ENCODE measurements at places on chromosomes 11 and 22. TPM values are rescaled to one million over a fixed set of nuclear protein-coding genes. Genes with fewer than 3 reads are reported as not detected.

Gene MRGPRX3
- not detected for total RNA-seq

GRCh38 chr11:32610797-32611352 lies 27.2 kb downstream of the EIF3M start:
- H3K27ac ChIP-seq, result no peak overlapping the region
- no peaks in the 10 kb centered on the region for H3K4me1 ChIP-seq
- H3K27me3 ChIP-seq, result no peaks in the 10 kb centered on the region
- DNase-seq, result no peak
- no peak overlapping the region for H3K4me3 ChIP-seq
- no peaks in the 10 kb centered on the region for H3K36me3 ChIP-seq

DNA sequence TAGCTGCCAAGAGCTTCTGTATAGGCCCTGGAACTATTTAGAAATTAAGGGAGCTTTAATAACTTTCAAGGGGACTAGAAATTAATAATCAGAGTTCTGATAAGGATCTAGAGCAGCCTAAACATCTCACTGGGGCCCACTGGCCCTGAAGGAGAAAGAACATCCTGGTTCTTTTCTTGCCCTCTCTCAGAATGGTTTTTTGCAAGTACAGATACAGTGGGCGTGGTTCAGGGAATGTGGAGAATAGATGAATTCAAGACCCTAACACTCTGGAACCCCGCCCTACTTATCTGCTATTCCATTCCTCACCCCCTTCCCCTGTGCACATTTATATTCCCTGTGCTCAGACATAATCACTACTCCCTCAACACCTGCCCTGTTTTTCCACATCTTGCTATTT lies 90.2 kb downstream of the PARVA start:
- no peak overlapping the region for H3K4me3 ChIP-seq
- H3K4me1 ChIP-seq, result peaks cover 18% of the 10 kb centered on the region
- no peak for DNase-seq
- H3K36me3 ChIP-seq, result no peaks in the 10 kb centered on the region

Gene GGTLC3
- not detected for total RNA-seq

GRCh38 chr11:70019576-70020011 lies 58.5 kb upstream of the ANO1 start:
- H3K4me3 ChIP-seq, result no peak overlapping the region
- peak overlapping the region; percentile 72 for H3K27ac ChIP-seq
- no peaks in the 10 kb centered on the region for H3K27me3 ChIP-seq
- H3K4me1 ChIP-seq, result peaks cover 43% of the 10 kb centered on the region
- H3K36me3 ChIP-seq, result no peaks in the 10 kb centered on the region

Gene ELMOD1
- total RNA-seq, result not detected

- no peaks in the 10 kb centered on the region for H3K27me3 ChIP-seq
- no peak for DNase-seq
Measured at GRCh38 chr11:64492561-64492960, 98.5 kb upstream of the SLC22A12 start.

- H3K4me3 ChIP-seq, result no peak overlapping the region
- no peak for DNase-seq
- H3K4me1 ChIP-seq, result no peaks in the 10 kb centered on the region
Measured at GRCh38 chr11:44889266-44889665, 61.4 kb downstream of the TP53I11 start.

Measured in ascending aorta (tissue), 2 donors.